Stimulated activated CD8-positive, alpha-beta memory T cell treated with anti-CD3 and anti-CD28 coated beads, Interleukin-4, amount 100 ng/mL, for 4 hours (primary cell): ENCODE measurements at places on chromosomes 7 and 10.

DNA sequence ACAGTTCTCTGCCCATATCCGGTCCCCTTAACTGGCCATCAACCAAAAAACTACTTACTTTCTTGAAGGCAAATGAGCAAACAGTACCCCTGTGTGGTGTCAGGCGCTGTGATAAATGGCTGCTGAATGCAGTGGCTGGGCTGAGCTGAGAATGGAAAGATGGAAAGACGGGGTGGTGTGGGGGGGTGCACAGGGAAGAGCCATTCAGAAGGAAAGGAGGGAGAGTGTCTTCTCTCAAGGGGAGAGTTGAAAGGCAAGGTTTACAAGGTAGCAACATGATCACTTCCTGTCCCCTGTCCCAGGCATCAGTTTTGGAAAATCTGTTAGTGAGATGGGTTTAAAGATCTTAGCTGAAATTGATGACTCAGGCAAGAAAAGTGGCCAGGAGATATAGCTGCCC is 22.5 kb downstream of the EMX2 start:
- no peak for DNase-seq

- no peak for DNase-seq
Measured at GRCh38 chr7:131945313-131945911, 389.0 kb upstream of the PODXL start.

DNA sequence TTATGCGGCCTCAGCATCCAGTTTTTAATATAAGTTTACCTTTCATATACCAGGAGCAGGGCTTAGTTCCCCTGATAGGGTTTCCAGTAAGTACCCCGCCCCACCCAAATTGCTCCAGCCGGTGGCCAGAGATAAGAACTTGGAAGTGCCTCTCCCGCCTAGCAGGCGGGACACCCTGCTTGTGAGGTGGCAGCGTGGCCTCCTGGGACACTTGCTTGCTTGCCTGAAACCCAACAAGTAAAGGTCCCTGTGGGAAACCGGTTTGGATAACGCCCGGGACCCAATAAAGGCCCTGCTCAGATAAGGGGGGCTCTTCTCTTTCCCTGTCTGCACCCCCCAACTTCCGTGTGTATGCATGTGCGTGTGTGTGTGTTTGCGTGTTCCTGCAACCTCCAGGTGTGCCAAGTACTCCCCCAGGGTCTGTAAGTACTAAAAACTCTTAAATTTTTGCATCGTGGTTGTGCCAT is 154.3 kb downstream of the ARHGAP21 start:
- DNase-seq: no peak

DNA sequence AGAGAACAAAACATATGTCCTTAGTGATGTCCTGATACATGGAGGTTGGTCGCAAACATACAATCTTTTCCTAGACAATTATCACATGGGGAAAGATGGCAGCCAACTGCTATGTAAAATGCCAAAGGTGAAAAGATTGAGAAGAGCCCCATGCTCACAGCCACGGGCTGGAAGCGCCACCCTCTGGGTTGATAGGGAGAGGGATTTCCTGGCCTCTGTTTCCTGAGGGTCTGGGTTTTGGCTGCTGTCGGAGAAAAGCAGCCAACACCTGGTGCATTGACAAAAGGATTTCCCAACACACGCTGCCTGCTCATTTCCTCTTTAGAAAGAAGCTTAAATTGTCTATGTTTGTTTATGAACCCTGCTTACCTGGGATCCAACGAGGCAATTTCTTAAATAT is 43.8 kb downstream of the ITIH5 start:
- DNase-seq: no peak

GRCh38 chr10:31121757-31122577 is 90.3 kb upstream of the ZNF438 start:
- no peak for DNase-seq
